ENCODE measurements at places on chromosomes 4 and X.

DNA sequence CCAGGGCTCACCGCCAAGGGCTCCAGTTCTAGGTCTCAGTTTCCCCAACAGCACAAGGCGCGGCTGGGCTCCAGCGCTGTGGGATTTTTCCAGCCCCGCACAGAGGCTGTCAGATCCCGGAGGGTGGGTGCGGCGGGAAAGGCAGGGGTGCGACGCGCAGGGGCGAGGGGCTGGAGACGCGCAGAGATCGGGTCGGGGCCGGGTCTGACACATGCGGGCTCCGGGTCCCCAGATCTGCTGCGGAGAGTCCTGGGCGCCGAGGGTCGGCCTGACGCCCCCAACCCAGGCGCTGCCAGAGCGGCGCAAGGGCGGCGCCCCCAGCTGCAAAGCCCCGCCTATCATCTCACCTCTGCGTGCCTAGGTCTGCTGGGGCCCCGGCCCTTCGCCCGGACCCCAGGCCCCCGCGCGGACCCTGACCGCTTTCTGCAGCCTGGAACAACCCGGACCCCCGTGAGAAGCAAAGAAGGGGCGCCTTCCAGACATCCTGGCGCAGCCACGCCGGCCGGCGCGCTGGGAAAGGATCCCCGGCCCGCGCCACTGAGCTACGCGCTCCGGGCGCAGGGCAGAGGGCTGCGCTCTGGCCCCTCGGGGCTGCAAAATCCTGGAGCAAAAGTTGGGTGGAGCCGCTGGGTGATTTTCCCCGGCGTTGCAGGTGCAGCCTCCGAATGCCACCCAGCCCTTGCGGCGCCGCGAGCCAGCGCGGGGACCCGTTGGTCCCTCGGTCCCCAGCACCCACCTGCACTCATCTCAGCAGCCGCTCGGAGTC is 486 bp downstream of the ABLIM2 start:
- no peak for DNase-seq

GRCh38 chrX:115348446-115349225 is 59.1 kb downstream of the LUZP4 start:
- no peak for DNase-seq

DNA sequence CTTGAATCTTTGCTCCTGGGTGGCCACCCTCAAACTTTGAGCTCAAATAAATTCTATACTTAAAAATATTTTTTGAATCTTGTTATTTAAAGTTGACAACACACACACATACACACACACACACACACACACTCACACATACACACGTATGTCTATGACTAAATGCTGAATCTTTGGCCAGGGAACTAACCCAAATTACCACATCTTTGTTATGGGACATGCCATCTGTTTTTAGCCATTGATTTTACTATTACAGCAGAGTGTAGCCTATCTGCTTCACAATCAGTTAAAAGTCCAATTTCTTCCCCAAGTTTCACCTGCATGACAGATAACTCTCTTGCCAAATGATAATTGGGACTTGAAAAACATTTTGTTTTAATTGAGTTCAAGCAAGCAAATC is 45.0 kb upstream of the USP46 start:
- DNase-seq = no peak

DNA sequence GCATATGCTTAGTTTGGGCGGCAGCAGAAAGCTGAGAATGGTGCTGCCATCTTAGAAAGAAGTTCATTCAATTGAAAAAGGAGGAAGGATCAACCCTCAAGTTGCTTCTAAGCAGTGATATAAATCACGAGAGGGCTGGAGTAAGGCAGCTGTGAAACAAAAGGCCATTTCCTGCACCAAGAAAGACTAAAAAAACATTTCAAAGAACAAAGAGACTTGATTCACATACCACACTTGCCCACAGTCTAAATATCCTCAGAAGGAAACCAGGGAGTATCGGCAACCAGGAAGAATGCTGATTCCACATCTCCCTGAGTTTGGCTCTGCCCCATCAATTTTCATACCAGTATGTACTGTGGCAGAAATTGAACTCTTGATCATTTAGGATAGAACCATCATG is 240.1 kb downstream of the OPHN1 start:
- no peak for DNase-seq

GRCh38 chrX:139199933-139200332 is 330.6 kb upstream of the F9 start:
- no peak for DNase-seq

- DNase-seq = no peak
Observed at GRCh38 chrX:69605521-69605920, 10.4 kb upstream of the EDA start.

GRCh38 chr4:119162174-119162573 is 26.5 kb downstream of the MYOZ2 start:
- no peak for DNase-seq

DNA sequence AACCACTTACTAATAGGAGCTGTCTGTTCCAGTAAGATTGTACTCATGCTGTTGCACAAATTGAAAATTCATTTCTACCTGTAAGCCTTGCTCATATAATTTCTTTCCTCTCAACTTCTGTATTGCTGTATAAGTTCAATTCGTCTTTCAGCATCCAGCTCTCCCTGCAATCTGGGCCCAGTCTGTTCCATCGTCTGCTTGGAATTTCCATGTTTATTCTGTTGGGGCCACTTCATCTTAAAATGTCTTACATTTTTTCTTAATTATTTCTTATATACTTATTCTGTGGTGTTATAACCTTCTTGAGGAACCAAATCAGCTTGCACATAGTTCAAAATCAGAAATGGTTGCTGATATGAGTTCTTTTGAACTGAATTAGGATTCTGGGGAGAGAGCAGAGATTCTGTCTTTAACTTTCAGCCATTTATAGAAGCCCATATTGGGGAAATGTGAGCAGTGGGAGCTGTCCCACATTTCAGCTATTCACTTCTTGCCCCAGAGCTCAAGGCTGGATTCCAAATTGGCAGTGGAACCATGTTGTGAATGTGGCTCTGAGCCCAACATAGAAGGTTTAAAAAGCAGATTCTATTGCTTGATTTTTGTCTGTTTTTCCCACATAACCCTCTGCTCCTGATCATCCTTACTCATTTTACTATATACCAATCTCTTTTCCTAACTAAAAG is 291.9 kb downstream of the BMPR1B start:
- DNase-seq = no peak

DNA sequence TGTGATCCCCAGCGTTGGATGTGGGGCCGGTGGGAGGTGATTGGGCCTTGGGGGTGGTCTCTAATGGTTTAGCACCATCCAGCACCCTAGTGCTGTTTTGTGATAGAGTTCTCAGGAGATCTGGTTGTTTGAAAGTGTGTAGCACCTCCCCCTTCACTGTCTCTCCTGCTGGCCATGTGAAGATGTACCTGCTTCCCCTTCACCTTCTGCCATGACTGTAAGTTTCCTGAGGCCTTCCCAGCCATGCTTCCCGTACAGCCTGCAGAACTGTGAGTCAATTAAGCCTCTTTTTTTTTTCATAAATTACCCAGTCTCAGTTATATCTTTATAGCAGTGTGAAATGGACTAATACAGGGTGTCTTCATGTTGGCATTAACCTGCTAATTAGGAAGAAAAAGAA is 19.3 kb upstream of the TBC1D14 start:
- DNase-seq = no peak

DNA sequence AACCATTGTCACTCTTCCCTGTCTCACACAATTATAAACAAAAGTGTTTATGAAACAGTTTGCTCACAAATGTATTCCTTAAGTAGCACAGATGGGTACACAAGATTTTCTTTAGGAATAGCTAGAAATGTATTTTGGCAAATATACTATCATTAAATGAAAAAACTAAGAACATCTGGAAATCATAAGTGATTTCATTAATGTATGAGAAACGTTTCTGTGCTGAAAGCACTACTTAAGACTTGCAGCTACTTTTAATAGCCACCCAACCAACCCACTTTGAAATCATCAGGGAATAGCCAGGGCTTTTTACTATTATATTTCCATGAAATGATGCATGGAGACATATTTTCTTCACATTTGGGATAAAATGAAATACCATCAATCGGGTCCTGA is 62.3 kb upstream of the NAP1L5 start:
- DNase-seq = no peak

- peak; percentile 84 for DNase-seq
Observed at GRCh38 chr4:985123-985830, 1.6 kb upstream of the IDUA start.

DNA sequence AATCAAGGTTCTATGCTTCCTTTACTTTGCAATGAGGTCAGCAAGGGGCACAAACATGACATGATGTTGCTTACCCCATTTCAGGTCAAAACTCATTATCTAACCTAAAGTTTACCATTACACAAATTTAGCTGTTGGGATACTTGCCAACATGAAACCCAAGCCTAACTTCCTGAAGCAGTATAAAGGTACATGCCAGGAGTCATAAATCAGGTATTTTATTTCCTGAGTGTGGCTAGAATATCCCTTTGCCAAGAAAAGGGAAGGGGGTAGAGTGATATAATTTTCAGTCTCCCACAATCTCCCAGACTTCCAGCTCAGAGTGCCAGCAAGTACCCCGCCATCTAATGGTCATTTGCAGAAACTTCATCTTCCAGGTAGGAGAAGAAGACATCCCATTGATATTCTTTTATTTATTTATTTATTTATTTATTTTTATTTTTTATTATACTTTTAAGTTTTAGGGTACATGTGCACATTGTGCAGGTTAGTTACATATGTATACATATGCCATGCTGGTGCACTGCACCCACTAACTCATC is 136.6 kb downstream of the NEXMIF start:
- DNase-seq = no peak

GRCh38 chr4:181796502-181796901 is 446.7 kb upstream of the TENM3 start:
- DNase-seq = no peak

- no peak for DNase-seq
Observed at GRCh38 chr4:31620476-31620875, 900.3 kb downstream of the PCDH7 start.

- DNase-seq = no peak
Observed at GRCh38 chrX:54934058-54934457, 13.4 kb downstream of the TRO start.

GRCh38 chr4:5974321-5974720 is 43.9 kb downstream of the C4orf50 start:
- DNase-seq = peak; percentile 20

DNA sequence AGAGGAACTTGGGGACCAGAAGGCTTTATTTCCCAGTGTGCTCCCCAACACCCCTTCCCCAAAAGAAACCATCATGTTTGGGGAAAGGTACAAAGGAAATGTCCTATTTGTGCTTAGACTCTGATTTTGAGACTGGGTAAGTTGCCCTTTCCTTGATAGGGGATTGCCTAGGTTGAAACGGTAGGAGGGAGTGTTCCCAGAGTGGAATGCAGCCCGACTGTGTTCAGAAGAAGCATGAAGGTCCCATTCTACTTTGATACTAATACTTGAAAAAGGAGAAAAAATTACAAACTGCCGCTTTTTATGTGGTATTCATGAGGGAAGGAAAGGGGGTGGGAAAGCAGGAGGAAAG is 32.4 kb upstream of the TMEM131L start:
- no peak for DNase-seq

DNA sequence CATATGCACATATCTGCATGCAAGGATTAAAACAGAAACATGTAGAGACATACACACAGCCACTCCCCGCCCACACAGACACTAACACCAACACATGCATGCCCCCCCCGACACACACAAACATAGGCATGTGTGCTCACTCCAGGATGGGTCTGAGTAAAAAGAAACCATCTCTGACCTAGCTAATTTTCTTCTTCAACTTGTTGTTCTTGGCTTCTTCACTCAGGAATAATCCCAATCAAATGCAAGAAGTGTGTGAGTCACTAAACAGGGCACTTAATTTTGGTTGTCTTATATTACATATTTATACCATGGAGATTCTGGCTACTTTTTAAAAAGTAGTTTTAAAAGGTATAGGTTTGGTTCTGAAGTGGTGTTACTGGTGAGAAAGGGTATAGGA is 28.3 kb downstream of the ENOX2 start:
- DNase-seq = no peak

DNA sequence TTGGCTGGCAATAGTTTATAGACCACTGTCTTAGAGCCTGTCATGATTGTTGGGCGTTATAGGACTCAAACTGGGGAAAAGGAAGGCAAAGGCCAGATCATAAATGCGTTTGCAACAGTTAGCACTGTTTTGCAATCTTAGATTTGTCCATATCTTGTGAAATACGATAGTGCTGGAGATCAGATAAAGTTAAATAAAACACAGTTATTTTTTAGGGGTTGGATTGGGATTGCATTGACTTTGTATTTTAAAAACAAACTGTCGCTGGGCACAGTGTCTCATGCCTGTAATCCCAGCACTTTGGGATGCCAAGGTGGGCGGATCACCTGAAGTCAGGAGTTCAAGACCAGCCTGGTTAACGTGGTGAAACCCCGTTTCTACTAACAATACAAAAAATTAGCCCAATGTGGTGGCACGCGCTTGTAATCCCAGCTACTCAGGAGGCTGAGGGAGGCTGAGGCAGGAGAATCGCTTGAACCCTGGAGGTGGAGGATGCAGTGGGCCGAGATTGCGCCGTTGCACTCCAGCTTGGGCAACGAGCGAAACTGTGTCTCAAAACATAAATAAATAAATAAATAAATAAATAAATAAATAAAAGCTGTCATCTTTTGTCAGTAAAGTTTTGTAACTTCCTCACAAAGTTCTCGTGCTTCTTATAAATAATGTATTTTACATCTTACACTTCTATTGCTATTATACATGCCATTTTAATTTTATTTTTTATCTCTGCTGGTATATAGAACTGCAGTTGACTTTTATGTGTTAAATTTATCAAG is 117.2 kb downstream of the KDM6A start:
- no peak for DNase-seq

GRCh38 chr4:80967346-80967745 is 63.2 kb upstream of the BMP3 start:
- DNase-seq = no peak

DNA sequence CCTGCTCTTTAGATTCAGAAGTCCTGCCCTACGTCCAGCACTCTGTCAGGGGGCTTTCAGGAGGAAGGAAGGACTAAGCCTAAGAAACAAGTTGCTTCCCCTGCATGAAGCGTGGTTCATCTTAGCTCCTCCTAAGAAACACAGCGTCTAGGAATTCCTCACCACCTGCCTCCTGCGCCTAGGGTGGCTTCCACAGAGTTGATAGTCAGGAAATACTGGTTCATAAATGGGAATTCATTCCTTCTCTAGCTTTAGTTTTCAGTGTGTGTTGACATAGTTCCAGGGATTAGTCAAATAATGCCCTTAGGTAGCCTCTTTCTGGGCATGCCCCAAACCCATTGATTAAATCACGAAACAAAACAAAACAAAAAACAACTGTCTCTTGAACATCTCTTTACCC is 1.7 kb upstream of the MXRA5 start:
- no peak for DNase-seq

- no peak for DNase-seq
Observed at GRCh38 chr4:185709802-185710486, 102.0 kb downstream of the SORBS2 start.

- DNase-seq = no peak
Observed at GRCh38 chr4:118950224-118950623, 61.6 kb downstream of the SYNPO2 start.

GRCh38 chrX:132622130-132622529 is 133.3 kb upstream of the MBNL3 start:
- no peak for DNase-seq

Data from Peyer's patch (tissue), 4 donors.